ENCODE measurements at places on chromosomes 2 and 18.

- no peak for DNase-seq
Observed at GRCh38 chr2:19848952-19849351, 52.8 kb downstream of the TTC32 start.

- no peak for DNase-seq
Observed at GRCh38 chr2:205744074-205744591, 61.8 kb downstream of the NRP2 start.

- no peak for DNase-seq
Observed at GRCh38 chr18:957829-958228, 53.2 kb downstream of the ADCYAP1 start.

GRCh38 chr2:119149611-119150010 lies 8.9 kb downstream of the C1QL2 start:
- no peak for DNase-seq

DNA sequence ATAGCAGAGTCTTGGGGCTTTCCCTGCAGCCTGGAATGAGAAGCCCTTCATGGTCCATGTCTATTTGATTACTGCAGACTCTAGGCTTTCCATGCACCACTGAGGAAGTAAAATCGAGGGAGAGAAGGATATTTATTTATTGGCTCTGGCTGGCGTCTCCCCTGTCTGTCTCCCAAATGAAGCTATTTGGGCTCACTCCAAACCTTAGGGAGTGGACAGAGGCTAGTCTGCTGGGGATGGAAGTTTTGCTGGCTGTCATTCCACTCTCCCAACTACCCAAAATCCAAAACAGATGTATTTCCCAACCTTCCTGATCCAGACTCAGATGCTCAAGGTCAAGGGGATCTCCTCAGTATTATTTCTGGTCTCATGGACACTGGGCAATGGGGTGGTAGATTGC lies 33.7 kb downstream of the TMEM17 start:
- no peak for DNase-seq

DNA sequence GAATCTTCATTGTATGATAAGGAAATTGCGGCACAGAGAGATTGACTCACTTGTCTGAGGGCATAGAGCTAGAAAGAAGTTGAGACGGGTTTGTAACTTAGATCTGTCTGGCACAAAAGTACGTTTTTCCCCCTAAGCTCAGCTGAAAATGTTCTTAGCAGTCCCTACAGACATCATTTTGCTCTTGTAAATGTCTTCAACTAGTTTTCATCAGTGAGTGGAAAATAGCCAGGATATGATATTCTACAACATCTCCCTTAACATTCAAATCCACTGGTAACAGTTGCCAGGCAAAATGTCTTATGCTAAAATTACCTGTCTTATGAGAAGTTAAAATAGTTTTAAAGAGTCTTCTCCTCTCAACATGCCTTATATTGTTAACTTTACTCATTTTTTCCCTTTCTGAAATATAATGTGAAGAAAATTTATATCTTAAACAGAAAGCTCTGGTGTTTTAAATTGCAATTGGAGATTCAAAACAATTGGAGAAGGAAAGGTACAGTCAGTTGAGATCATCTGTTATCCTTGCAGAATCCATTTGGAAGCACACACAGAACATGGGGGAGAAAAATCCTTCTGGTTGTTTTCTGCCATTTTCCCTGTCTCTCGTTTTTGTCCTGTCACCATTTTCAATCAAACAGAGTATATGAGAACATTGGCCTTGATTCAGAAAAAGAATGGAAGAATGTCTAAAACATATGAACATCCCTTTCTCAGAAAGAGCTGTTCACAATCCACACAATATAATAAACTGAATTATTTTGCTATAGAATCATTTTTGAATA lies 255.0 kb downstream of the TRIB2 start:
- DNase-seq = no peak

DNA sequence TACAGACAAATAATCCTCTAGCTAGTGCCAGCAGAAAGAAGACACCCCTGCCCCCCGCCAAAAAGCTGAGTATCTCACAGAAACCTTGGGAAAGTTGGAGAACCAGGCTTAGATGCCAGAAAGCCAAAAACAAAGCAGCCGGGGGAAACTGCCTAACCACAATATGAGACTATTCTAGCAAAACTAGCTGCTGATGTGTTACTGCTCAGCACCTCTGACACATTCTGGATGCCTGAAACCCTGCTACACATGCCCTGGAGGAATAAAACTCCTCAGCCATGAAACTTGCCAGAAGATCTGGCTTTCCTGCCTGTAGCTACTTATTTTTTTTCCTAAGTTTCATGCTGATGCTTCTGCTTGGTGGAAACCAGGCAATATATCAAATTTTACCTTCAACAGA lies 122.7 kb upstream of the GCFC2 start:
- DNase-seq = no peak

GRCh38 chr2:229180658-229181057 lies 90.4 kb downstream of the PID1 start:
- DNase-seq = no peak

- no peak for DNase-seq
Observed at GRCh38 chr2:235570256-235570655, 76.4 kb downstream of the AGAP1 start.

GRCh38 chr2:88942798-88943197 lies 251.3 kb downstream of the RPIA start:
- DNase-seq = no peak

GRCh38 chr2:112843288-112843687 lies 6.7 kb upstream of the IL1B start:
- DNase-seq = no peak

Data from stimulated activated CD8-positive, alpha-beta memory T cell treated with anti-CD3 and anti-CD28 coated beads, Interleukin-15, amount 100 ng/mL, for 24 hours (primary cell).